Kidney (tissue), 22 donors: ENCODE measurements at places on chromosomes 4 and X. TPM values are rescaled to one million over a fixed set of nuclear protein-coding genes. Genes with fewer than 3 reads are reported as not detected.

DNA sequence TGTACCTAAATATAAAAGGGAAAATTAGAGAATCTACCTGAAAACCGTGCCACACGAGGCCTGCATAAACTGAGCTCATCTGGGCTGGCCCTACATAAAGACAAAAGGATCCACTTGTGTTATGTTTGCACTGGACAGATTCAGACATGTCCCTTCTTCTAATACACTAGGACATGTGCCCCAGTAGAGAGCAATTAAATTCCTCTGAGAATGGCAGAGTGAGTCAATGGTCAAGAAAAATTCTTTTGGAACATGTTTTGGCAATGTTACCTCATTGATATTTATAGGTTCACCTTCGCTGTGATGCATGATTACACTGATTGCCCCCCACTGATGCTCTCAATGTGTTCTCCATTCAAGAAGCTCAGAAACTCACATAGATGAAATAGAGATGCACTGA is 95.2 kb downstream of the MANBA start:
- no peak for DNase-seq

- no peak for DNase-seq
Observed at GRCh38 chr4:125433453-125433852, 118.7 kb downstream of the FAT4 start.

The DUX4 gene
- not detected for total RNA-seq

The MAGEB1 gene
- total RNA-seq: not detected

GRCh38 chr4:102610007-102610406 is 108.8 kb downstream of the NFKB1 start:
- DNase-seq: no peak

- DNase-seq: no peak
Observed at GRCh38 chr4:156858071-156858470, 113.5 kb downstream of the PDGFC start.

- DNase-seq: peak; percentile 92
Observed at GRCh38 chr4:54657551-54658251, at the start of gene KIT. TSS of gene KIT (plus strand) at chr4:54657957. CDS start at chr4:54658015, 58 bp downstream.

GRCh38 chrX:130009658-130010223 is 27.3 kb downstream of the BCORL1 start:
- DNase-seq: peak; percentile 21

The CDKL2 gene
- total RNA-seq: 15.9 TPM

The SRPK3 gene
- 1.1 TPM for total RNA-seq

- DNase-seq: no peak
Observed at GRCh38 chr4:123469245-123469644, 72.7 kb downstream of the SPRY1 start.

- DNase-seq: no peak
Observed at GRCh38 chrX:154064637-154065435, 32.7 kb downstream of the MECP2 start.

- DNase-seq: no peak
Observed at GRCh38 chr4:70715097-70715496, 6.7 kb upstream of the RUFY3 start.

The SLITRK2 gene
- 3.8 TPM for total RNA-seq

DNA sequence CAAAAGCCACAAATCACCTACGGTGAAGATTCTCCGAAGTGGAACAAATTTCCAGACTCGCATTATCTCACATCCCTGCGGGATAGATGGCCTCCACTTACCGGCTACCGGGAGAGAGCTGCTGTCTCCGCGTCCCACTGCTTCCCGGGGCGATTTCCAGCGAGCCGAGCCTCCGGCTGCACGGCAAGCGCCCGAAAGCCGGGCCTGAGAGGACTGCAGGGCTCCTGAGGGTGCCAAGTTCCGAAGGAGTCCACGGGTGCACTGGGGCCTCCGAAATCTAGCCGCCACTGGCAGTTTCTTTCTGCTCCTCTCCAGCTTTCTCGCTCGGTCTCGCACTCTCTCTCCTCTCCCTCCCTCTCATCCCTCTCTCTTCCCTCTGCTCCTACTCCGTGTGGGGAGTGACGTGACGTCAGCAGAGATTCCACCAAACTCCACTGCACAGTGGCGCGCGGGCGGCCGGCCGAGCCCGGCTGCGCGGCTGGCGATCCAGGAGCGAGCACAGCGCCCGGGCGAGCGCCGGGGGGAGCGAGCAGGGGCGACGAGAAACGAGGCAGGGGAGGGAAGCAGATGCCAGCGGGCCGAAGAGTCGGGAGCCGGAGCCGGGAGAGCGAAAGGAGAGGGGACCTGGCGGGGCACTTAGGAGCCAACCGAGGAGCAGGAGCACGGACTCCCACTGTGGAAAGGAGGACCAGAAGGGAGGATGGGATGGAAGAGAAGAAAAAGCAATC is 14.0 kb upstream of the PITX2 start:
- DNase-seq: peak; percentile 51

The GPRIN3 gene
- total RNA-seq: 15.2 TPM

GRCh38 chr4:149203256-149204001 is 612.2 kb downstream of the IQCM start:
- DNase-seq: no peak

GRCh38 chrX:16191605-16192004 is 24.3 kb downstream of the MAGEB17 start:
- no peak for DNase-seq

DNA sequence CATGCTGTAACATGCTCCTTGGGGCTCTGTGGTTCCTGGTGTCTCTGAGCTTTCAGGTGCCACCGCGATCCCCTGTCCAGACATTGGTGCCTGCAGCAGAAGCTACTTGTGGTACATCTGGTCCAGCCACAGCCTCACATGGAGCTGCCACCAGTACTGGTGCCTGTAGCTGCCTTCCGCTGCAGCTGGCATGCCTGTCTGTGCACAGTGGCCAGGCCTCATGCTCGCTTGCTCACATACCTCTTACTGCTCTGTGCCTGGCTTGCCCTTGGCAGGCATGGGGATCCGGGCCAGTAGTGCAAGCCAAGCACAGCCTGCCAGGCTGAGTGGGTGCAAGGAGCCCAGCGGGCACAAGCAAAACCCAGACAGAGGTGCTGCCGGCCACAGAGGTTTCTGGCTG is 618.6 kb downstream of the DMD start:
- peak; percentile 49 for DNase-seq

DNA sequence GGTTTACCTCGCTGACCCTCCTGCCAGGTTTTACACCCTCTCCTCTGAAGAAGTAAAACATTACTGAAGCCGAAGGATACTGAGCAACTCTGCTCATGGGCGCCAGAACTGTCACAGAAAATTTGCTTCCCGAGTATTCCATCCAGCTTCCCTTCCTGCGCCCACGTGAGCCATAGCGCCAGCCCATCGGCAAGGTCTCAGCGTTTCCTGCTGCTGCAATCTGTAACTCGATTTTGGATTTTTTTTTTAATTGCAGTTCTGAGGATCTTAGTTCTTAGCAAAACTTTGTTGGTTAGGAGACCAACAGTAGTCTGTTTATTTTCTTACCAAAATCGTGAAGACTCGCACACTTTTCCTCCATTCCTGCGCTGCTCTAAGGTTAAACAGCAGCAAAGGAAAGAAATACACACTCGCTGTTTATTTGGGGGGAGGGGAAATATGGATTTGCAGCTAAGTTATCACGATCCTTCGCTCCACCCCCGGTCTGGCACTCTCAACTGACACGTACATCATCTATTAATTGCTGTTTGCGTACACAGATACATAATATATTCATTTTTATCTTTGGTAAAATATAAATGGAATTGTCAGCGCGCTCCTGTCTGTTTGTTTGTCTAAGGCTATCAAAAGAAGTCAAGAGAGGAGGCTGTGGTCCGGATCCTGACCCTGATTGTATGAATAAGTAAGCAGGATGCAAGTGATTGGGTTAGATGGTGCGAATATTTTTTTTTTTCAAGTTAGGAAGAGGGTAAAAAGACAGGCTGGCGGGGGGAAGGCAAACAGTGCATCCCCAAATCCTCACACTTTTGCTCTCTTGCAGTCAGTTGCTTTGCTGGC is at the start of gene TLL1:
Gene TLL1, plus strand, starts transcription at position 777 of the 837 bp plus-strand sequence. CDS start 668 bp downstream, outside the sequence.
- no peak for DNase-seq

DNA sequence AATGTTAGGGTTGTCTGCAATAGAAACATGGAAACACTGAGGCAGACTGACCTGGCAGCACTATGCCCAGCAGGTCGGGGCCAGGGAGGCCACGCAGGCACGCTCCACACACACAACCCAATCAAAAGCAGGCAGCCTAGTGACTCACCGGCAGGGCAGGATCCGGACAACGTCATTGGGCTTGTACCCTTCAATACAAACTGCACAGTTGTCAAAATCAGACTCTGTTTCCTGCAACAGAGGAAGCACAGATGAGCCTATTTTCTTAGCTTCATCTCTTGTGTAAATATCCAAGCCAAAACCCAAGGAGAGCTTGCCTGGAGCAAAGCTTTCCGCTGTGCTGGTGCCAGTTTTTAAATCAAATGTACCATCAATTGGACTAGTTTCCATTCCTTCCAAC is 185.8 kb downstream of the RNF150 start:
- DNase-seq: no peak

The FAM236A gene
- not detected for total RNA-seq

- peak; percentile 90 for DNase-seq
Observed at GRCh38 chr4:15339737-15340136, 88.1 kb upstream of the C1QTNF7 start.

The SMARCA1 gene
- 34.7 TPM for total RNA-seq

DNA sequence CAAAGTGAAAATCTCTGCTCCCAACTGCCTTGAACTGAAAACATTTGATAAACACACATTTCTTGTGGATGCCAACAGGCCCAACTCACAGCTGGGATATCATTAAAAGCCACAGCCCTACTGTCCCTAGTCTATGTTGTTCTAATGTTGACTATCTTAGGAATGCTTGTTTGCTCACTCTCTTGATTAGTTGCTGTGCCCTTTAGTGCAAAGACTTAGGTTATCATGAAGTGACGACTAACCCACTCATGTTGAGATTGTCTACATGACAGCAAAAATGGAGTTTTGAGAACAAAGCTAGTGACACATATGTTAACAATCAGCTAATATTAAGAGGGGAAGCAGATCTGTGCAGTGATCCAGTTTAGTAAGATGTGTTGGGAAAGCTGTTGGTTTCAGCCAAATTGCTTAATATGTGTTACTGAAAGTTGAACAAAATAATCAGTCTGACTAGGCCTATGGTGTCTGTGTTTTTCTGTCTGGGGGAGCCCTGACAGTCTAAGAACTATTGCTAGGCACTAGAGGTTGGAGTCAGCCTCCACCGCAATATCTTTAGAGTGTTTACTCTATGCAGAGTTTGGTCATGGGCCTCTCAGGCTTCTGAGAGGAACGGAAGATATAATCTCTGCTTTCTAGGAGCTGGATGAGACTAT is 125.5 kb downstream of the ATG4A start:
- DNase-seq: no peak

GRCh38 chr4:121554382-121554781 is 142.4 kb downstream of the ANXA5 start:
- no peak for DNase-seq

DNA sequence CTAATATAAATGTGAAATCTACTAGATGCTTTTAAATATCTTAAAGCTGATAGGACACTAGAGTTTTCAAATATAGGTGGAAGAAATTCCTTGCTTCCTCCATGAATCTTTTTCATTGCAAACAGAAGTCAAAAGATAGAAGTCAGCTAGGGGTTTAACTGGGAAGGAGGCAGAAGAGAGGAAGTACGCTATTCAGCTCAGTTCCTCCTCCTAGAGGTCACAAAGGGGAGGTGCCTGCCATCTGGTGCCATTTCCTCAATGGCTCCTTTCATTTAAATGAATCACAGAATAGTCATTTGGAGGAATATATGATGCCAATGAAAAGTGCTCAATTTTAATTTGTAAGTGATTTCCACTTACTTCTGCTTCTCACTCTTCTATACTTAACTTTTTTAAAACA is 8.5 kb downstream of the COL25A1 start:
- no peak for DNase-seq

GRCh38 chr4:182729516-182729915 is 187.7 kb downstream of the DCTD start:
- no peak for DNase-seq

GRCh38 chr4:152709675-152710438 is 30.1 kb upstream of the TMEM154 start:
- no peak for DNase-seq

DNA sequence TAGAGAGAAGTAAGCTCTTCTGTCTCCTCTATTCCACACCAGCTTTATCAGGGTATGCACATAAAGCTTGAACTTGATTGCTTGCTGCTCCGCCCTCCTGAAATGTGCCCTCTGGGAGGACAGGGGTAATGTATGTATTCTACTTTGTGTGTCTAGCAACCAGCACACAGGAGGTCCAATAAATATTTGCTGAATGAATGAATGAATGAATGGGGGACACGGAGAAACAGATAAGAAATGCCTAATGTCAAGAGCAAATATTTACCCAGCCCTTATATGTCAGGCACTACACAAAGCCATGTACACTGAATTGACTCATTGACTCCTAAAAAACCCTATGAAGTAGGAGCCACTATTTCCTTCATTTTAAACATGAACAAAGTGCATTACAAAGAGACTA is 2.3 kb upstream of the MSL3 start:
- DNase-seq: no peak

The SH3TC1 gene
- total RNA-seq: 127 TPM

DNA sequence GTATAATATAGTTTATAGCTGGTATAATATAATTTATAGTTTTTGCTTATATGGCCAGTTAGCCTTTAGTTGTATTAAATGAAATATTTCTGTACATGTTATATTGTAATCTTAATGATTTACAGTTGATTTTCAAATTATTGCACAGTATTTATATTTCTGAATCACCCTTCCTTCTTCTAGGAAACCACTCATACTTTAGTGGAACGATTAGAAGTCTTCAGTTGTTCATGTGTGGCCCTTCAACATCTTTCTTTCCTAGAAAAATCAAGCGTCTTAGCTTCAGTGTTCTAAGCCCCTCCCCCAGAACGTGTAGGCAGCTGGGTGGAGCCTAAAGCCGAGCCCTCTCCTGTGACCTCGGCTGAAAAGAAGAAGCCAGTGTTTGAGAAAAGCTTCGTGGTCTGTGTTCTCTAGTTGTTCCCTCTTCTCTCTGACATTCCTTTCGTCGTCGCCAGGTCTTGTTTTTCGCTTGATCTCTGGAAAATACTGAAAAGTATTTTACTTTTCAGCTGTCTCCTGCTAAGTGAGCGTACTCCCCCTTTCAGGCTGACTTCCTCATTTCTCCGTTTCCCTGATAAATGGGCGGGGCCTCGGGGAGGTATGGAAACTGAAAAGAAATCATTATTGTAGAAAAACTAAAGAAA is at the start of gene C4orf33:
Gene C4orf33, plus strand, starts transcription at position 342 of the 644 bp plus-strand sequence. CDS start 6,459 bp downstream, outside the sequence.
- peak; percentile 61 for DNase-seq

- peak; percentile 71 for DNase-seq
Observed at GRCh38 chrX:140764401-140764919, 54.9 kb downstream of the LINC00632 start.

GRCh38 chr4:68257719-68258118 is 12.2 kb upstream of the TMPRSS11B start:
- no peak for DNase-seq

The GRSF1 gene
- total RNA-seq: 56.6 TPM

The TMEM35A gene
- total RNA-seq: 1.1 TPM

GRCh38 chrX:154598656-154599055 is 13.7 kb downstream of the CTAG1A start:
- DNase-seq: no peak

DNA sequence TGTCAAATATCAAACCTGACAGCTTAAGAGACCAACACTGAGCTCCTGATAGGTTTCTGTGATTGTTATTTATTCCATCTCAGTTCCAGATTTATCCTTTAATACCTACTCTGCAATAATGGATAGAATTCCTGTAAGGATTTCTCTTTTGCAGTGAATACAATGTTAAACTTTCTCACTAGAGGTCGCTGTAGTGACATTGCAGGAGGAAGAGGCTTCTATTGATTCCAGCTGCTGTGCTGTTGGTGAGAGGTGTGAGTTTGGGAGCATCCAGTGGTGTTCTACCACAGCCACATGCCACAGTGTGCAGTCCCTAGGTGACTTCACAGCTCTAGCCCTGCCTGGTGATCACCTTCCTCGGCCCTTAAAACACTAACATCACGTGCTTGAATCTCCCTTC is 34.6 kb upstream of the DCAF8L2 start:
- DNase-seq: no peak
